ENCODE measurements at places on chromosomes 11 and 22.

DNA sequence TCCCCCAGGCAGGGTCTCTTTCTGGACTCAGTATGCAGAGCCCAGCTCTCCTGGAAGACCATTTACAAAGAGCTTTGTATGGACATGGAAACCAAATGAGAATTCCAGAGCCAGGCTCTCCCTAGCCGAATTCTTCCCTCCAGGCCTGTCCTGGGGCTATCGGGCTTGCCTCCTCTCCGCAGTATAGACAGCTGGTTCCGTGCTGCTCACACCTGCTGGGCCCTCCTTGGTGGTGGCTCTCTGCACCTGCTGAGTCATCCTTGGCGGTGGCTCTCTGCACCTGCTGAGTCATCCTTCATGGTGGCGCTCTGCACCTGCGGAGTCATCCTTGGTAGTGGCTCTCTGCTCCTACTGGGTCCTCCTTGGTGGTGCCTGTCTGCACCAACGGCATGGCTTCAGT is 743.5 kb downstream of the BRD1 start:
- no peak for DNase-seq

DNA sequence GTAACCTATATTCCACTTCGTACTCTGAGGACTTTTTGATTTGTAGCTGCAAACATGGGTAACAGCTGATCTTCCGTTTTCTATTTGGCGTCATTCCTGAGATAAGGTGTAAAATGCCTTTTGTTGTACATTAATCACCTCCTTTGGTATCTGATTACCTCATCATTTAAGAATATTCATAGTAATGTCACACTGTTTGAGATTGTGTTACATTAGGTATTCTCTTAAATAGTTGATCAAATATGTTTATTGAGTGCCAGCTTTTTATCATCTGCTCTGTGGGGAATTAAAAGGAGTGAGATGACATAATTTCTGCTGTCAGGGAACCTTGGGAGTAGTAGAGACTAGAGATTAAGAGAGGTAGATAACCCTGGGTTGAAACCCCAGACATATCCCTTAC is 5.9 kb downstream of the NCAM1 start:
- DNase-seq, result no peak

DNA sequence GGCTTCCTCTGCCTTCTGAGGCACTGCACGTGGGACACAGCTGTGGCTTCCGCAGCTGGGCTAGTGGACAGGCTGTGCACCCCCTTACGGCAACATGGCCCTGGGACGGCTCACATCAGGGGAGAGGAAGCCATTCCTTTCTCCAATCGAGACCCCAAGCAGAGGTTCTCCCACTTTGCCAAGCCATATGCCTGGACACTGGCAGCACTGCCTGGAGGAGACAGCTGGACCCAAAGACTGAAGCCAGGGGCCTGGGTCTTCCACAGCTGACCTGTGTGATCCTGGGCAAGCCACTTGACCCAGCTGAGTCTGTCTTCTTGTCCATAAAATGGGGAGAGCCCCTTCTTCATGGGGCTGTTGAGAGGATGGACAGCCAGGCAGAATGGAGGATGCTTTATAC is 65.4 kb downstream of the SHISAL1 start:
- DNase-seq, result no peak

DNA sequence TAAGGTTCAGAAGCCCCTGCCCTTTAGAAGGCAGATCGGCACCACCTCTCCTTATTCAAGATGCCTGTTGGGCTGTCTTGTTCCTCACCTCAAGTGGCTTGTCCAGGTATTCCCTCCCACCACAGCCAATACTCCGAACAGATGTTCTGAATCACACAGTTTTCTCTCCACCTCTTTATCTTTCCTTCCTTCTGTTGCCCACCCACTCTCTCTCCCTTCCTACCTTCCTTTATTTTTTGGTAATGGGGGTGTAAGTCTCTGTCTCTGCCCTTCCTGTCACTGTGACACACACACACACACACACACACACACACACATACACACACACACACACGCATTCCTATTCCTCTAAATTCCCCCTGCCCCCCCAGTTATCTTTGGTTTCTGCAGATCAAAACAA is 8.4 kb downstream of the BEST1 start:
- no peak for DNase-seq

DNA sequence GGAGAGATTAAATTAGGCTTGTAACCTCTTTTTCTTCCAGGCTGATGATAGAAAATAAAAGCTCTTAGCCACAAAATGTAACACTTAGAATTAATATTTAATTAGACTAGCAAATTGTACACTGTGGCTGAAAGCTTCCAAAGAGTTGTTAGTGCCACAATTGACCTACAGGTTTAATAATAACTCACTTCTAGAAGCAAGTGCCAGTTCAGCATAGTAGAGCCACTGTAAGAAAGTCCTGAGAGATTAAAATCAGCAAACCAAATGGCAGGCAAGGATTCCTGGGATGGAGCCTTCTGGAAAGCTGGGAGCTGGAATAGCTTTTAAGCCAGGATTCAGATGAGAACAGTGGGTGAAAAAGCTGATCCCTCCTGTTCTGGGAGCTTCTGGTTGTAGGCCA is 131.0 kb downstream of the ELP4 start:
- DNase-seq, result no peak
